ENCODE measurements at places on chromosomes 7 and 10. TPM values are rescaled to one million over a fixed set of nuclear protein-coding genes. Genes with fewer than 3 reads are reported as not detected.
A peak's percentile ranks its signal among the peaks of the same experiment; 100 is the strongest.

GRCh38 chr7:71509381-71509780 lies 377.4 kb downstream of the GALNT17 start:
- no peak overlapping the region for H3K27ac ChIP-seq
- no peak overlapping the region for H3K4me3 ChIP-seq
- DNase-seq: no peak
- H3K27me3 ChIP-seq: no peaks in the 10 kb centered on the region
- no peaks in the 10 kb centered on the region for H3K36me3 ChIP-seq
- H3K4me1 ChIP-seq: no peaks in the 10 kb centered on the region

The CPN1 gene
- total RNA-seq: not detected

DNA sequence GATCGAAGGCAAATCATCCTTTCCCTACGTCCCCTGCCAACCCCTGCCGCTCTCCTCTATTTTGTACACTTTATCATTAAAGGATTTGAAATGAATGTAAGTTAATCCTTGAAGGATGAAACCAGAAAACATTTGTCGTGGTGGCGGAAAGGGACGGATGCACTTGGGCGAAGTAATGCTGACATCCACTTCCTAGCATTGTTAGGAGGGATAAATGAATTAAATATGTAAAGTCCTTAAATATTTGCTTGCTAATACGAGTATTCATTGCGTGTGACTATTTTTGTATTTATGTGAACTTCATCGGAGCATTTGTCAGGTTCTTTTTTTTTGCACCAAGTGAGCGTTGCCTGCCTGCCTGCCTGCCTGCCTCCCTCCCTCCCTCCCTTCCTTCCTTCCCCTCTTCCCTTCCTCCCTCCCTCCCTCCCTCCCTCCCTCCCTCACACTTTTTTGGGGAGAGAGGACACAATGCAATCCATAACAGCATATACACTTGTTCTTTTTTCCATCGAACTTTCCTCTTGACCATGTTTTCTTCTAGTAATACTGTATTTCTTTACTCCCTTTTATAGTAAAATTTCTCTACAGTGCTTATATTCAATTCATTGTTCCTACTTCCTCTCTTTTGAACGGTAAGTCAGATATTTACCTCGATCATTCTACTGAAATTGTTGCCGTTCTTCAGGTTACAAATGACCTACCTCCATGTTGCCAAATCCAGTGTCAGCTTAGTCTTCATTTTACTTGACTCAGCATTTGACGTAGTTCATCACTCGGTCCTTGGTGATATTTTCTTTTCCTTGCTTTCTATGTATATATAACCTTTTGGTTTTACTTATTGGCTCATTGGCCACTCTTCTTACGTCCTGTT lies 831 bp downstream of the CCDC7 start:
- H3K27me3 ChIP-seq: no peaks in the 10 kb centered on the region
- peak; percentile 45 for DNase-seq
- peak overlapping the region; percentile 94 for H3K27ac ChIP-seq
- H3K4me3 ChIP-seq: peak overlapping the region; percentile 96
- H3K4me1 ChIP-seq: peaks cover 8% of the 10 kb centered on the region

- H3K27ac ChIP-seq: no peak overlapping the region
- H3K36me3 ChIP-seq: no peaks in the 10 kb centered on the region
- no peaks in the 10 kb centered on the region for H3K27me3 ChIP-seq
- no peak overlapping the region for H3K4me3 ChIP-seq
Observed at GRCh38 chr7:3206771-3207191, 94.3 kb upstream of the SDK1 start.

DNA sequence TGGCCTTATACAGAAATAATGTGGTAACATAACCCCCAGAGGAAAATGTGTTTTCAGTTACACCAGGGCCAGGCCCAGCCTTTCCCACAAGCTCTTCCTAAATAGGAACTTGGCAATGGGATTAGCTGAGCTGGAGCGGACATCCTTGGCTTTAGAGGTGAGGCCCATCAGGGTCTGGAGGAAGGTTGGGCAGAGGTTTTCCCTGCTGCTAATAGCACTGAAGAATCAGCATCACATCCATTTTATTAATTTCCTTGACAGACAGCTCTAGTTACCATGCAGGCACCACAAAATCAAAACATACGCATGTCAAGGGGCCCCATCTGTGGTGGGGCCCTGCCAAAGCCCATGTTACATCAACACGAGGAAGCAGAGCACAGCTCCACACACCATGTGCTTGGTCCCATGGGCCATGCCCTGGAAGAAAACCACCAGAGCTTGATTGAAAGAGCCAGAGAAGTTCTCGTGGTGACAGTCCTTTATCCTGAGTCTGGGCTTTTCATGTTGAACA lies 566.6 kb downstream of the KCNMA1 start:
- H3K27me3 ChIP-seq: no peaks in the 10 kb centered on the region
- H3K4me3 ChIP-seq: no peak overlapping the region
- H3K27ac ChIP-seq: no peak overlapping the region
- no peaks in the 10 kb centered on the region for H3K36me3 ChIP-seq
- no peaks in the 10 kb centered on the region for H3K4me1 ChIP-seq
- no peak for DNase-seq

The OR9A2 gene
- total RNA-seq: not detected

The ASB10 gene
- total RNA-seq: not detected

DNA sequence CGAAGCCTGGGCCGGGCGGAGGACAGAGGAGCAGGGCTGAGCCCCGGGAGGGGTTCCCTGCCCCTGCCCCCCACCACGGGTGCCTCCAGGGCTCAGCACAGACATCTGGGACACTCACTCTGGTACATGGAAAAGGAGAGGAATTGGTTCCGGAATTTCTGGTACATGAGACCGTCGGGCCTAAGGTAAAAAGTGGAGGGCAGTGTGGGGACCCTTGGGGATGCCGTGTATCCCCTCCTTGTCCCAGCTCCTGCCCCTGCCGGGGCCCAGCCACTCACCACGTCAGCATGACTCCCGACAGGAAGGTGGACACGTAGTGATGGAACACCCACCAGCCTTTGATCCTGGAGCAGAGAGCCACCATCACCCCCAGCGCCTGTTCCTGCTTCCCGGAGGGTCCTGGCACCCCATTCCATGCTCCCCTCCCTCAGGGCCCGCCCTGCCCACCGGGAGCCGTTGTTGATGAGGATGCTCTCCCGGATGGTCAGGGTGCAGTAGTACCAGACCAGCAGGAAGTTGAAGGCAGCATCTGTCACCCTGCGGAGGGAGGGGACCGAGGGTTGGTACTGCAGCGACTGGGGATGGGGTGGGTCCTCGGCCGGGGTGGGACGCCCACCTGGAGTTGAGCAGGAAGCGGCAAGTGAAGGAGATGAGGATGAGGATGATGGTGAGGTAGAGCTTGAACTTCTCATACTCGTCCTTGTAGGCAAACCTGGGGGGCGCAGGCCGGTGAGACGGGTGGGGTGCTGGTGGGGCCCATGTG lies 6.4 kb downstream of the TMEM120A start:
- DNase-seq: no peak
- H3K4me1 ChIP-seq: peaks cover 4% of the 10 kb centered on the region
- H3K27me3 ChIP-seq: no peaks in the 10 kb centered on the region
- H3K27ac ChIP-seq: no peak overlapping the region
- no peak overlapping the region for H3K4me3 ChIP-seq
- peaks cover 45% of the 10 kb centered on the region for H3K36me3 ChIP-seq

The ITPRIP gene
- total RNA-seq: 127 TPM

- no peaks in the 10 kb centered on the region for H3K27me3 ChIP-seq
- peak overlapping the region; percentile 20 for H3K27ac ChIP-seq
- DNase-seq: no peak
- no peak overlapping the region for H3K4me3 ChIP-seq
Observed at GRCh38 chr10:6503171-6503570, 76.9 kb downstream of the PRKCQ start.
